RCC 7860 (cell line): ENCODE measurements at places on chromosomes 4 and X.

DNA sequence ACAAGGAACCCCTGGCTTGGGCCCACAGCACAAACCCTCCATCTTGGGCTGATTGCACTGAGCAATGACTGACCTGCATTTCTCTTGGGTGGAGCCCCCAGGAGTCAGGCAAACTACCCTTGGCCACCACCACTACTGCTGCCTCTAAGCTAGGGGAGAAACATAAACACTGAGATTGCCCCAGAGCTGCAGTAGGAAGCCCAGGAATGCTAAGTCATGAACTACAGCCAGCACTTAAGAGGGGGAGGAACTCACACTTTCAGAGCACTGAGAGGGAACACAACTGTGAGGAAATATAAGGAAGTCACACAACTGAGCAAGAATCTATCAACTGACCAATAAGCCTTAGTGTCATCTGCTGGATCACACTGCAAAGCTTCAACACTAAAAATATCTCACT is 111.6 kb upstream of the PPP3CA start:
- DNase-seq: no peak

GRCh38 chr4:7320206-7320797 is 114.4 kb downstream of the PSAPL1 start:
- DNase-seq: no peak

DNA sequence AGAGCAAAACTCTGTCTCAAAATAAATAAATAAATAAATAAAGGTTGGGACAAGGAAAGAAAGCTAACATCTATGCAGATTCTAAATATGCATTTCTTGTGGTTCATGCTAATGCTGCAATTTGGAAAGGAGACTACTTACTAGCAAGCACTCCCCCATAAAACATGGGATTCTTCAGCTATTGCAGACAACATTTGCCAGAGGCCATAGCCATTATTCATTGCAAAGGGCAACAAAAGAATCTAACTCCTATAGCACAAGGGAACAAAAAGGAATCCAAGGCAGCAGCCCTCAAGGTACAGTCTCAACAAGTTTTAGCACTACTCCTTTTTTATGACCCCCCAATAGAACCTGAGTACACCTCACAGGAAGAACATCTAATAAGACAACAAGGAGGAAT is 8.0 kb upstream of the HERC5 start:
- DNase-seq: no peak

DNA sequence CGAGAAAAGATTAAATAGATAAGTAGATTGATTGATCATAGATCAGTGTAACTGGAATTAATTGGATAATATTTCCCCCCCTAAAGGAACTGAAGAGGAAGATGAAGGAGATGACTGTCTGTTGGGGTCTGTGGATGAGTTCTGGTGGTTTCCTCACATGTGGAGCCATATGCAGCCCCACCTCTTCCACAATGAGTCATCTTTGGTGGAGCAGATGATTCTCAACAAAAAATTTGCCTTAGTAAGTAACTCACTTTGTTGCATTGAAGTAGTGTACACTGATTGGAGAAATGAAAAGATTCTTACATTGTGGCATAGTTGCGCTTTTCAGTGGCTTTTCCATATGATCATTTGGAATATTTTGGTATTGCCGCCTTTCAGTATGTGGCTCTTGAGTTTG is 80.4 kb downstream of the NDST3 start:
- DNase-seq: no peak

DNA sequence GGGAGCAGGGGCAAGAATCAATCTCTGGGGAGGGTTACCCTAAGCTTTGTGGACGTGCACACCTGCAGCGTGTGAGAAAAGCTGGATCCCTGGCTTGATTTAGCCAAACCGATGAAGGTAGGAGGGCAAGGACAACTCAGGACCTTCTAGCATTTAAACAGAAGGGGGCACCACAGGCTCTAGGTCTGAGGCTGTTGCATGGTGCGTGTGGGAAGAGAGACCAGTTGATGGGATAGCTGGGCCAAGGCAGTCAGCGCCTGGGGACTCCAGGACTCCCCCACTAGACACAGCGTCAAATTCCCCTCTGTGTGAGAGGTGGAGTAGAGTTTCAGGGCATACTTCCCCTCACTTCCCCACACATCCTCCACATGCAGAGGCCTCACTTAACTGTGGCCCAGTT is 4.3 kb downstream of the GABRQ start:
- no peak for DNase-seq

DNA sequence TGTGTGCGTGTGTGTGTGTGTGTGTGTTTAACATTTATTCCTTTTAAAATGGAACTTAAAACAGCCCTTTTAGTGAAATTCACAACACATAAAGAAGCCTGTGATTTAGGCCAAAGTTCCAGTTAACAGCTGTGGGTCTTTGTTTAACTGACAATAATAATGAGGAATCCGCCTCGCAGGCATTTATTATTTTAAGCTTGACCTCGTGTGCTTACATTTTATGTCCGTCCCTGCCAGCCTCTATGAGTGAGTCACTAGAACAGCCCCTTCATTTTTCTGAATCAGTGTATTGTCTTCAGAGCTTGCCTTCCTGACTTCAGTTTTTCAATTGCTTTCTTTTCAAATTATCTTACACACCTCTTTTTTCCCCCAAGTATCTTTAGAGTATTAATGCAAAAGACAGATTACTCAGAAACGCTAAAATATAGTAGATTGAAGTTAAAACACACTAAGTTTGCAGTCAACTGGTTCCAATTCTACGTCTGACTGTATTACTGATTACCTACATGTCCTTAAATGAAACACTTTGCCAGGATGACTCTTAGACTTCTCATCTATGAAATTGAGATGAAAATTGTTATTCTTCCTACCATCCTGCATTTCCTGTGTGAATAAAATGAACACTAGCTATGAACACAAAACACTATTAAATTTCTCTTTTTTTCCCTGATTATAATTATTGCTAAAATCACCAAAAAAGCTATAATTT is 319.6 kb upstream of the HS3ST1 start:
- DNase-seq: peak; percentile 33

GRCh38 chrX:64204701-64205440 is 637 bp downstream of the AMER1 start:
- DNase-seq: no peak

- DNase-seq: peak; percentile 30
These were observed 12.7 kb downstream of the GAB3 start for GRCh38 chrX:154738011-154738738.

- DNase-seq: no peak
These were observed 685 bp downstream of the TASL start for GRCh38 chrX:30576881-30577280.

GRCh38 chr4:110989125-110989524 is 366.2 kb upstream of the PITX2 start:
- no peak for DNase-seq

DNA sequence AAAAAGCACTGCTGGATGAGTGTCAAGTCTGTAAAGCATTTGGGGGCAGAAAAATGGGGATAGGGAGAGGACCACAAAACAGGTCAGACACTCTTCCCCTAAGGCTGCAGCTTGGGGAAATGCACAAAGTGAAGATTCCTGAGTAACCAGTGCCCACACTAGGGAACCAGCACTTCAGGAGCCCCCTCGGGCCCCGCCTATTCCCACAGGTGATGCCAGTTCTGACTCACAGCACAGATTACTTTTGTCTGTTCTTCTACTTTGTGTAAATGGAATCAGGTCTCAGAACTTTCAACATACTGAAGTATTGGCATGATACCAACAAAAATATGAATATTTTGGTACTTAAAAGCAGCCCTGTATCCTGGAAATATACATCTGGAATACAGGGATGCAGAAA is 112.5 kb downstream of the ADRA2C start:
- no peak for DNase-seq

- no peak for DNase-seq
These were observed 60.2 kb downstream of the PDGFRA start for GRCh38 chr4:54289316-54289715.

- no peak for DNase-seq
These were observed 13.2 kb downstream of the MAGED2 start for GRCh38 chrX:54820737-54821136.

DNA sequence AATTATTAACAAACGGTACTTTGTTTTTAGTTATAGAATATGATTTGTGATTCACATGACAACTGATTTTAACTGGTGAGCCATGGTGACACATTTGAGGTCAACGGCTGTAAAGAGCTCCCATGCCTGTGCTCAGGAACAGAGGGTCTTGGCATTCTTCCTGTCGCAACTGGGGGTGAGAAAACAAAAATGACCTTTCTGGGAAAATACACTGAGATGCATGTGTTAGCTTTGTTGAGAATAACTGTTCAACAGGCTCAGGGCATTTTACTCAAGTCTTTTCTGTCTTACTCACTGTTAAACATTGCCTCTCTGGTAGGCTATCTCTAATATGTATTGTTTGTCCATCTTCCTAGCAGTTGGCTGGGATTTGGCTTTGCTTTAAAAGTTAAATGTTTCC is 57.1 kb upstream of the HPGD start:
- DNase-seq: no peak

- no peak for DNase-seq
These were observed 30.7 kb downstream of the MID1IP1 start for GRCh38 chrX:38831949-38832348.

GRCh38 chr4:86500527-86500926 is 93.6 kb upstream of the PTPN13 start:
- no peak for DNase-seq

GRCh38 chrX:41055740-41056139 is 29.5 kb upstream of the USP9X start:
- no peak for DNase-seq

- DNase-seq: no peak
These were observed 25.6 kb downstream of the FABP2 start for GRCh38 chr4:119296356-119296755.

DNA sequence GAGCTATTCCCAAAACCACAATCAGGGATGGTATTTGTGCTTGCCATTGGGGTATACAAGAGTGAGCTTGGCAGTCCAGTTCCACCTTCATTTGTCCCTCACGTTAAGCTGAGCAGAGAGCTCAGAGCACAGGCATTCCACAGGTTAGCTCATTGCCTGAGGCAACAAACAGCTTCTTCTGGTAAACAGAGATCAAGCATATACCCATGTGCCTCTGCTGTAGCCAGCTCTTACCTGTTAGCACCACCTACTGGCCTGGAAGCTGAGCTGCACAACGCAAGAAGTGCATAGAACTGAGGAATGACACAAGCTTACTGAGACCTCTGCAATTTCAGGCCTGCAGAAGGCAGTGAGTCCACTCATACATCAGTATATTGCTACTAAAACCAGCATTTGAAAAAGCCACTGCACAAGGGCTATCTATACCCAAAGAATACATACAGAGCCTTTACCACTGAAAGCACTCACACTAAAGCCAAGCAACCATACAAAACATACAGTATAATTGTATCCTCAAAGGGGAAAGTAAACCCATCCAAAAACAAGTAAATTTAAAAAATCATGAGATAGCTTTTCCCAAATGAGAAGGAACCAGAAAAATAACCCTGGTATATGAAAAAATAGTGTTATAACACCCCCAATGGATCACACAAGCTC is 258.3 kb upstream of the GABRA2 start:
- DNase-seq: peak; percentile 29

- no peak for DNase-seq
These were observed 14.8 kb downstream of the PTPN13 start for GRCh38 chr4:86608757-86609375.

DNA sequence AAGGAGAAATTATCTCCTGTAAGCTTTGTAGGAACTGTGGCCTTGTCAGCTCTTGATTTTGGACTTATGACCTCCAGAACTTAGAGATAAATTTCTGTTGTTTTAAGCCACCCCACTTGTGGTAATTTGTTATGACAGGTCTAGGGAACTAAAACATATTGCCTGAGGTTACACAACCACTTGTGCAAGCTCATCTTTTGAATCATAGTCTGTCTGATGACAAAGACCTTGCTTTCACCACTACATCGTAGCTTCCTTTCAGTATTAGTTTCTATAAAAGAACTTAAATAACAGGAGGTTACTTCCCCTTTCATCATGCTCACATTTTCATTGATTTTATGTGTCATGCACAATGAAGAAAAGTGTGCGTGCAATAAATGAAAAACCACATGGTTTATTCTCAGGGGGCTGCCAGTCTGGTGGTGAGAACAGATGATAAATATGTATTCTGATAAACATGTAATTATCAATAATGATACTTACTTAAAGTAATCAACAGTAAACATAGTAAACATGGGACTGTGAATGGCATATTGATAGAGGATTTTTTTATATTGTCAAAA is 690.0 kb upstream of the HS3ST1 start:
- no peak for DNase-seq
